ENCODE measurements at places on chromosomes 3 and 15.

DNA sequence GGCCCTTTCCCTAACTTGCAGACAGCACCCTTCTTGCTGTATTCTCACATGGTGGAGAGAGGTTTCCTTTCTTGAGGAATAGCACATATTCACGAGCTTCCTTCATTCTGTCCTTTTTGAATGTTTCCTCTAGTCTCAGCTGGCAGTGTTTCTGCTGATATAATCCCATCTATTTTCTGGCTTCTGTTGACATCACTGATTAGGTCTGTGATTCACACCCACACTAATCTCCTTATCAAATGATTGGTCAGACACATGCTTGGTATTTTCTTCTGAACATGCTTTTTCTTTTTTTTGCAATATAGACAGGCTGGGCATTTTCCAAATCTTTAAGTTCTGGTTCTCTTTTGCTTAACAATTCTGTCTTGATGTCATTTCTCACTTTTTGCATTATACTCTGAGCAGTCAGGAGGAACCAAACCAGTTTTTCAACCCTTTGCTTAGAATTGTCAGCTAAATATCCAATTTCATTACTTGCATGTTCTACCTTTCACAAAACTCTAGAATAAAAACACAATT is 65.4 kb downstream of the OXSM start:
- DNase-seq, result no peak

GRCh38 chr3:193574488-193575070 is 18.4 kb upstream of the OPA1 start:
- no peak for DNase-seq

- DNase-seq, result no peak
Observed at GRCh38 chr3:76198086-76198485, 412.7 kb upstream of the ZNF717 start.

- no peak for DNase-seq
Observed at GRCh38 chr3:3801494-3801841, 2.2 kb downstream of the LRRN1 start.

GRCh38 chr15:90691982-90692773 is 25.0 kb upstream of the BLM start:
- DNase-seq, result no peak
